ENCODE measurements at places on chromosomes 7 and 10.

DNA sequence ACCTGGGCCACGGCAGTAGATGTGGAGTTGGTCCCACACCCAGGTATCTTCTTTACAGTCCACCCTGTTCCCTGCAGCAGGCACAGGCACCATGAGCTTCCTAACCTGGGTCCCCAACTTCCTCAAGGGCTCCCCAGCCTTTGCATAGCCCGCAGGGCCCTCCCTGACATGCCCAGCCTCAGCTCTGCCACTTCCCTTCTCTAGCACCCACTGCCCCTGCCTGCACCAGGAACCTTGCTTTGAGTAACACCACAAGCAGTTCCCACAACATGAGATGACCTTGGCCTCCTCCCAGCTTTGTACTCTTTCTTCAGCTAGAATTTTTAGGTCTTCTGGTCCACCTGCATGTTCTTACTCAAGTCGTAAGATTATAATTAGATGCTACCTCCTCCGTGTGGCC is 92.2 kb upstream of the ZPBP start:
- DNase-seq: no peak

- peak; percentile 60 for DNase-seq
Measured at GRCh38 chr7:29989257-29989995, at the start of gene SCRN1. Gene SCRN1, minus strand, starts transcription at chr7:29989801. Its CDS starts 20,734 bp downstream, at chr7:29969067.

- DNase-seq: no peak
Measured at GRCh38 chr10:73909540-73910115, 1.3 kb upstream of the PLAU start.

DNA sequence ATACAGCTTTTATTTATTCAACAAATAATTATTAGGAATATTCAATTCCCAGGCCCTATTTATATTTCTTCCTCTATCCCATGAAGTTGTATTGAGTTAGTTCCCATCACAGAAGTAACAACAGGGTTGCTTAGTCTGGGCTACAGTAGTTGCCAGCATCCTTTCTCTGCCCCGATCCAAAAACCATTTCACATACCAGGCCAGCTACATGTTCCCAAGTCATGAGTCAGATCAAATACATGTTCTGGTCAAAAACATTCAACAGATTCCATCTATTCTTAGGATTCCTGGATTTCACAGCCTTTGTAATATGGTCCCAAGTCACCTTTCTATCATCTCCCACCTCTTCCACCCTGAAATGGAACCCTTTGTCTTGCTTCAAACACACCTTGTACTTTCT is 91.6 kb downstream of the RAB11FIP2 start:
- no peak for DNase-seq

DNA sequence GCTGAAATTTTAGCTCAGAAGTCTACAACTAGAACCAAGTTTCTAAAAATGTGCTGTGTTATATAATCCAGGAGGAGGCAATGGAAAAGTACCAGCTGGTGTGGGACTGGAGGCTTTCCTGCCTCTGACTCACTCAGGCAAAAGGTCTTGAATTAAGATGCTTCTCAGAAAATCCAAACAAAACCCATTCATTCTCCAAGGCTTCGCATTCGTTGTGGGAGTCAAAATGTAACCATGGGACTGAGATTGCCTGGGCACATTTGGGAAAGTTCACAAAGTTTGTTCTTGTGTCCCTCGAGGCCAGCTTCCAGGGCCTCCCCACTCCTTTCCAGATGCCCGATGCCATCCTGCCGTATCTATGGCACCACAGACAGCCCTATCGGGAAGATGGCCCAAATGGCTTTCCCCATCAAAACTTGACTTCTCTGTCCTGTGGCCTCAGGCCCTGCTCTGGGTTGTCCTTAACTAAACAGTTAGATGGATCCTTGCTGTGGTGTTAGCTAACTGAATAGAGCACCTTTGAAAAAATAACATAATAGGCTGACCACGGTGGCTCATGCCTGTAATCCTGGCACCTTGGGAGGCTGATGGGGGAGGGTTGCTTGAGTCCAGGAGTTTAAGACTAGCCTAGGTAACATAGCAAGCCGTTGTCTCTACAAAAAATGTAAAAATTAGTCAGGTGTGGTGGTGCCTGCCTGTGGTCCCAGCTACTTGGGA is 180.5 kb downstream of the PFKFB3 start:
- DNase-seq: no peak

DNA sequence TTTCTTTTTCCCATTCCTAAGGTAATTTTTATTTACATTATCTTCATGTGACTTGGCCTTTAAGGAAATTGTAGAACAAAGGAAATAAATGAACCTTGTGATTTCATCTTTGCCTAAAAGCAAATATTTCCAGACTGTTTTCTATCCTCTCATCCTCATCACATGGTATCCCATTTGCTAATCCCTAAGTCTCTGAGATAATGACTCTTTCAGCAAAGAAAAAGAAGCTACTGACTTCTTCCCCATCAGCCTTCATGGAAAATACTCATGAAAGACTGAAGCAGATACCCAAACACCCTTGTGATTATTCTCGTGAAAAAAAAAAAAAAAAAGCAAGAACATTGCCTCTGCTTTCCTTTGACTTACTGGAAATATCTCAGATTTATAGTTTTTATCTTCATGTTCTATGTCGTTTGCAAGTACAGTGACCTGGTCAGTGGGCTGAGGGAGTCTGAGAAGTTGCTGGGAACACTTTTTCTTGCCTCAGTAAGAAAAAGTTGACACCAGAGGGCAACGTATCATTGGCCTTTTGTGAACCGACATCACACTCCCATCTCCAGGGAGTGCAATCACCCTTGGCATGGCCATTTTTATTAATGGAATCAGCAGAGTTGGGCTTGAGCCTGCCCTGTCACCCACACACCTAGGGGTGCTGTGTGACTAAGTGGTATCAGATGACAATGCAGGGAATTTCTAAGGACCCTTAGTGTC is 246.0 kb upstream of the KMT2E start:
- DNase-seq: no peak
